Osteocyte (in vitro differentiated cells): ENCODE measurements at places on chromosomes 5 and 9. TPM values are rescaled to one million over a fixed set of nuclear protein-coding genes. Genes with fewer than 3 reads are reported as not detected.

DNA sequence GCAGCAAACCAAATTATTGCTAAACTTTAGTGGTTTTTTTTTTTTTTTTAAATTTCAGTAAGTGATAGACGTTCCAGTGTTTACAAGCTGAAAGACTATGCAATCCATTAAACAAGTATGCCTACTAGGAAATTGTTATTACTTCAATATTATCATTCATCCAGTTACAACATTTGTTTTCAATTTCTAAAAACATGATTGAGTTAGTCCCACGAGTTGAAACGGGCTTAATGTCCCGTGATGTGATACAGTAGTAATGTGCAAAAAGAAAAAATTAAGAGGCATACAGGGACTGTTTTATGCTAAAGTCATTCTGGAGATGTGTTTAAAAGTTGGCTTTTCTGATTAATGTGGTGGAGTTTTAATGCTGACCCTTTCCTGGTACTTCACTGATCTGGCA lies 550.3 kb upstream of the DMAC1 start:
- DNase-seq = no peak

- DNase-seq = no peak
These were observed 193.4 kb downstream of the ARRDC3 start for GRCh38 chr5:91189480-91190313.

Gene HRCT1
- 3.0 and 3.7 TPM in 2 replicates for total RNA-seq

- no peak for DNase-seq
These were observed 36.5 kb upstream of the TENT4A start for GRCh38 chr5:6676702-6677101.

Gene ECM2
- 53.3 and 56.0 TPM in 2 replicates for total RNA-seq

DNA sequence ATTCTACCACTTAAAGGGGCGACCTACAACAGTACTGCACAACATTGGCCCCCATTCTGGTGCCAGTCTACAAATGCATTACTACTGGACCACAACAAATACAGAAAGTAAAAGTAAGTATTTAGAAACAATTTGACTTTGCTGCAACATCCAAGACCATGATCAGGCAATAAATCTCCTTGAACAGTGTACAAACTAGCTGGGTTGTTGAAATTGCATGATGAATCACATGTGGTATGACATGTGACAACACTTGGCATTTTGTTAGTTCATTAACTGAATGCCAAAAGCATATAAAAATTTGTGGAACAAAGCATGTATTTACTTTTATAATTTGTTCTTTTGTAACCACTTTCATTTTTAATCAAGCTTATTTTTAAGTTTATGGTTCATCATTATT lies 270.5 kb downstream of the NFIB start:
- no peak for DNase-seq

- no peak for DNase-seq
These were observed 38.9 kb upstream of the STXBP1 start for GRCh38 chr9:127572961-127573721.

DNA sequence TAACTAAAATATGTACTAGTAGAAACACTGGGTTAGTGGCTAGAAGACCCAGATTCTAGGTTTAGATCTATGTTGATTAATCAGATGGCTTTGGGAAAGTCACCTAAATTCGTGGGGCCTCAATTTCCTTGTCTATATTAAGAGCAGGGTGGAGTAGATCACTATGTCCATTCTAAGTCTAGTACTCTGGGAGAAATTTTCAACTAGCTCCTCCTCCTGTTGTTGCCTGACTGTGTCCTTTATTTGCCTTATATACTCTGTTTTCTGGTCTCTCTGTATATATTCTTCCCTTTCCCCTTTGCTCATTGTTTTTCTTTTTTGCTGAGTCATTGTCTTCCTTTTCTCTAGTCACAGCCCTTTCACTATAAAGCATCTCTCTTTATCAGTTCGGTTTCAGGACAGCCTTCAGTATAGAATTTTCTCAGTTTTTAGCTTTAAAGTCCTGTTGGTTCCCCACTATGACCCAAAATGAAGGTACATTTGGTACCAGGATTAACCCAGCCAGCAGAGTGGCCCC lies 44.5 kb upstream of the CDH6 start:
- DNase-seq = no peak

DNA sequence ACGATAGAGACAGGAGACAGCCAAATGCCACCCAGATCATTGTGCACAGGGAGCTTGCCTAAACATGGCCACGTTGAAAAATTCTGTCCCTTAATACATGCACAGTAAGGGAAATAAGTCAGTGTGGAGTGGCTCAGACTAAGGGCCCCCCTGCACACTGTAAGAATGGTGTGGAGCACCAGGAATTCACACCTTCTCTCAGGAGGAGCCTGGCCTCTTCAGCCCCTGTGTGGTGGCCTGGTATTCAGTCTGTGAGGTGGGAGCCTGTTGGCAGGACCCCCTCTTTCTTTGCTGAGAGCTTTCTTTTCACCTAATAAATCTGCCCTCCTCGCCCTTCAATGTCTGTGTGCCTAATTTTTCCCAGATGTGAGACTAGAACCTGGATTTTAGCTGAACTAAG lies 66.1 kb upstream of the RASGRF2 start:
- no peak for DNase-seq

DNA sequence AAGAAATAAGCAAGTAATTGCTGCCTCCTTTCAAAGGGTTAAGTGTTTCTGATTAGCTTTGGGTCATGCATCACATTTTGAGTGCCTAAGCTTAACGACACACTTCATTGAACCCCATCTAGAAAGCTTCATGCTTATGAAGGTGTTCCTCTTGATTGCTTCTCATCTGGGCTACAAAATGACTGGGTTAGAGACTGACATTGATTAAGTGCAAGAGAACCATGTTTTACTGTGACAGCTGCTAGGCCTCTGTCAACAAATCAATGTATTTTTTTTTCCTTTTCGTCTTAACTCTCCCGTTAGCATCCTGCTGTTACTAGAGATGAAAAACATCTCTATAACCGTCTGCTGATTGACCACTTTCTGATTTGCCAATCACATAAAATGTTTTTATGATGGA lies 725.0 kb downstream of the TLE1 start:
- DNase-seq = no peak

DNA sequence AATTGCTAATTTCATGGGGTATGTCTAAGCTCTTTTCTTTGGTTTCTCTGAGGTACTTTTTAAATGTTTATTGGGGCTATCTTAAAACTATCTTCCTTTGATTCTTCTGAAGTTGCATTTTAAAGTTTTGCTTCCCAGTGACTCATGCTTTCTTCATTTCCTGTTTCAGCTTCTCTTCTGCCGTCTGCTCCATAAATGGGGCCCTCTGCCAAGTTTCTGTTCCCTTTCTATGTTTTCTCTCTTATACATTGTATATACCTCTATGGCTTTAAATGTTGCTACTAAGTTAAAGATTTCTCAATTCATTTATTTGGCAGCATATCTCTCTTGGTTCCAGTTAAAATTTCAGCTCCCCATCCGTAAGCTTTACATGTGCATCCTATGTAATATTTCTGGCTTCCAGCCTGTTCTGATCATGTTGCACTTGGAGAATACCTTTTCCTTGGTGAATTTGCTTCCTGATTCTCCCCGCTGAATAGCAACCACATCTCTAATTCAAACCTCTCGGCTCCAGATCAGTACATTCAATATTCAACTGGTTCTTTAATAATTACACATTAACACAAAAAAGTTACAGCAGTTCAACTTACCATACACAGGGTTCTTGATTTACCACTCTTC lies 125.3 kb downstream of the ST8SIA4 start:
- no peak for DNase-seq

- DNase-seq = no peak
These were observed 511.8 kb upstream of the WWC1 start for GRCh38 chr5:167779644-167780043.

Gene NR2F1-AS1
- total RNA-seq = 40.9 and 42.8 TPM in 2 replicates

Gene GPBP1
- total RNA-seq = 58.4 and 65.3 TPM in 2 replicates

DNA sequence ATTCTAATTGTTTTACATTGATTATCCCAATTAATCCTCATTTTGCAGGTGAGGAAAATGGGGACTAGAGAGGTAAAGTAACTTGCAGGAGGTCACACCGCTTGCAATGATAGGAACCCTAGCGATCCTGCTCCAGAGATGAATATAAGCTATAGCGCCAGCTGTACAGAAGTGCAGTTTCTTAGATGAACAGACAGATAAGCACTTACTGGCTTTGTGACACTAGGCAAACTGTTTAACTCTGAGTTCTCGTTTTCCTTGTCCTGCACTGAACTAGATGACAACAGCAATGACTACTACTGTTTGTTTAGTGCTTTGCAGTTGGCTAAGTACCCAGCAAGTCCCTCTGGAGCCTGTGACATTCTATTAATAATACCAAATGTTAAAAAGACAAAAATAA lies 11.1 kb downstream of the LHX6 start:
- no peak for DNase-seq

GRCh38 chr9:23635276-23635675 lies 190.8 kb downstream of the ELAVL2 start:
- DNase-seq = no peak

GRCh38 chr5:52491818-52492217 lies 295.9 kb upstream of the ITGA1 start:
- DNase-seq = no peak

GRCh38 chr5:154194345-154195329 lies 4.1 kb downstream of the GALNT10 start:
- no peak for DNase-seq

- no peak for DNase-seq
These were observed 83.0 kb upstream of the PRLR start for GRCh38 chr5:35313291-35313690.

DNA sequence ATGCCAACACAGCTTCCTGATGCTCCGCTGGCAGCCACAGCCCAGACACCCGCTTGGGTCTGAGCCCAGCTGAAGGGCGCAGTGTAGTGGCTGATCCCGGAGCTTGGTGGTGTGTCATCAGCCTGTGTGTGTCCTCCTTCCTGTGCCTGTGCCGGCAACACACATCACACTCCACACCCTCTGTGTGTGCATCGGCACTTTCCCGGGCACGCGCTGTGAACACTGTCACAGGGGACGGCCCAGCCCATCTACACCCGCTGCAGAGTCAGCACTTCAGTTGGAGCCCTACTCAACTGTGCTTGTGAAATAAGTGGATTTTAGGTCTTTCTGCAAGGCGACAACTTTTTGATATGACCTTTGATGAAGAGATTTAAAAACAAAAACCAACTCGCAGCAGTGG lies 189.4 kb downstream of the IRX2 start:
- no peak for DNase-seq

Gene ZCCHC9
- 17.3 and 20.9 TPM in 2 replicates for total RNA-seq

Gene PCDHB11
- 1.9 and 2.4 TPM in 2 replicates for total RNA-seq

- no peak for DNase-seq
These were observed 24.0 kb upstream of the SLC9A3 start for GRCh38 chr5:548256-548655.

- DNase-seq = no peak
These were observed 229.1 kb downstream of the SEMA5A start for GRCh38 chr5:9316733-9317132.

- DNase-seq = no peak
These were observed 384.8 kb downstream of the PRR16 start for GRCh38 chr5:120848883-120849282.

Gene TOPORS
- 17.8 and 18.4 TPM in 2 replicates for total RNA-seq

Gene PCDHGB2
- total RNA-seq = 0.50 and 0.59 TPM in 2 replicates

Gene TCOF1
- total RNA-seq = 28.6 and 32.5 TPM in 2 replicates

DNA sequence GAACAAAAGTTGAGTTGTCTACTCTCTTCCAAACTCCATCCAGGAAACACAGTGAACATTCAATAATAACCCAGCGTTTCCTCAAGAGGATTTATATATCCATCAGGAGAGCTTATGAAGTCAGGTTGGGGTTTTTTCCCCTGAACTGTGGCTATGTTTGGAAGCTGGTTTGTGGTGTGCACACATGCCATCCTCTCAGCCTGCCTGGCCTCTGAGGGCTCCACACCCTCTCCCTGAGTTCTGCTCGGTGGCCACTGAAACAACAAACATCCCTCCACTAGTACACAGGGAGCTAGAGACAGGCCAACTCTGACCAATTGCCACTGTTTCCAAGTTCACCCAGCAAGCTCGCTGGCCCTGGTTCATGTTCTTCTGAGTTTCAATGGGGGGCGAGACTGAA lies 35.7 kb downstream of the SMIM23 start:
- no peak for DNase-seq

Gene LCP2
- total RNA-seq = not detected in 2 replicates

GRCh38 chr5:163578652-163579051 lies 73.2 kb downstream of the MAT2B start:
- DNase-seq = no peak

GRCh38 chr5:172380301-172380986 lies 73.9 kb downstream of the SH3PXD2B start:
- no peak for DNase-seq

Gene BICD2
- 34.8 and 35.4 TPM in 2 replicates for total RNA-seq

DNA sequence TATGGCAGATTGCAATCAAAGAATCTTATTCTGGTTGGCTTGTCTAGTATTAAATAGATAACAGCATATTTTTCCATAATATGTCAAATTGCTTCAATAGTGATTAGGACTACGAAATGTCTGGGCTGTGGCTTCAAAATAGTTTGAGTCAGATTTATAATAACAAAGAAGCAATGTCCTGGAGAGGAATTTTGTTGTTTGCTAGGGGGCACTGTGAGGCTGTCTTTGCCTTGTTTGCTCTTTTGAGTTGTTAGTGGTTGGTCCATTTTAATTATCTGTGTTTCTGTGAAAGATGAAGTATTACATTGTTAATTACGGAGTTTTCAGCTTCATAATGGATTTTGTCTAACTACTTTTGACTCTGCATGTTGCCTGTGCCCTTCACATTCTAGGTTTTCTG lies 713.6 kb downstream of the TLE4 start:
- no peak for DNase-seq

GRCh38 chr5:58437661-58438060 lies 22.2 kb downstream of the PLK2 start:
- no peak for DNase-seq

DNA sequence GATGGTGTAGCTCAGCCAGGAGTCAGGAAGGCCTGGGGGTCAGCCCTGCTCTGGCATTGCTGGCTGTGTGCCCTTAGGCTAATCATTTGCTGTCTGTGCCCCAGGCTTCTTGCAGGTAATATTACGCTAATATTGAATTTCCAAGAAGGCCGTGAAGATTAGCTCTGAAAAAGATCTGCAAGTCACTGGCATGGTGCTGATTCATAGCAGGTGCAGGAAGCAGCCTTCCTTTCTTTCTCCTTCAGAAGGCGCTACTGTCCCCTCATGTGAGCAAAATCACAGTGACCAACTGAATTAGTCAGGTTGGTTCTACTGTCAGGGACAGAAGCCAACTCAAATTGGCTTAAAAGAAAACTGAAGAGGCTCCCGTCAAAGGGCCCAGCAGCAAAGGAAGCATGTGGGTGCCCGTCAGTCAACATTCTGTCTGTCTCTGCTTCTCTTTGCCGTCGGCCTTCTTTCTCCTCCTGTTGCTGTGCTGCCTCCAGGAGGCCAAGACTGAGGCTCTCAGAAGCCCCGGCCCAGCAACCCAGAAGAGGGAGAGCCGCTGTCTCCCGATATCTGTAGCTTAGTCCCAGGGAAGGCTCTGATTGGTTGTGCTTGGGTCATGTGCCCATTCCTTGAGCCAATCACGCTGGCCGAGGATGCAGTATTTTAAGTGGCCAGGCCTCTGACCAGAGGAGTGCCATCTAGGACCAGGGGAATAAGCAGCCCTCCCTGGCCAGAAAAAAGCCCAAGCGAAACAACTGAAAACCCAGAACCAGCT lies 67.8 kb upstream of the NEURL1B start:
- DNase-seq = no peak

GRCh38 chr5:168314735-168315411 lies 23.4 kb downstream of the WWC1 start:
- DNase-seq = no peak

Gene SECISBP2
- 30.6 and 31.5 TPM in 2 replicates for total RNA-seq
